CD4-positive, alpha-beta T cell treated with Interleukin-10 for 1 hour (primary cell): ENCODE measurements at places on chromosomes 1 and 21.

DNA sequence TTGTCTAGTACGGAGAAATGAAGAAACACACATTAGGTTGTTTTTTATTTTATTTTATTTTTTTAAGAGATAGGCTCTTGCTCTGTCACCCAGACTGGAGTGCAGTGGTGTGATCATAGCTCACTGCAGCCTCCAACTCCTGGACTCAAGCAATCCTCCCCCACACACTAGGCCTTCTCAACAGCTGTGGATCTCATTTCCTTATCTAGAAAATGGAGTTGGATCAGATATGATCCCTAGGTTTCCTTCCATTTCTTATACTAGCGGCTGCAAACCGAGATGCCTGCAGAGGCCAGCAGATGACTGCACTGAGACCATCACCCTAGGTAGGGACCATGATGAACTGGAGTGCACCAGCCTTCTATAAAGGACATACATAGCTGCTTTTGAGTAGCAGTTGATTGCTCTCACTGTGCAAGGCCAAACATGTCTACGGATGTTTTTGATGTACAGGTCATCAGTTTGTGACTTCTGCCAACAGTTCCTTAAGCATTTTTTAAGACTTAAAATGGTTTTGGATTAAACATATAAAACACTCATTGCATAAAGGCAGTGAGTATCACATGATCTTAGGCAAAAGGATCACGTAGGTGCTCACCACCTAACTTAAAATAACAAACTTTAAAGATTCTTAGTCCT lies 11.4 kb upstream of the KLHL12 start:
- DNase-seq = no peak

GRCh38 chr1:172531412-172532182 lies 1.4 kb upstream of the SUCO start:
- no peak for DNase-seq

DNA sequence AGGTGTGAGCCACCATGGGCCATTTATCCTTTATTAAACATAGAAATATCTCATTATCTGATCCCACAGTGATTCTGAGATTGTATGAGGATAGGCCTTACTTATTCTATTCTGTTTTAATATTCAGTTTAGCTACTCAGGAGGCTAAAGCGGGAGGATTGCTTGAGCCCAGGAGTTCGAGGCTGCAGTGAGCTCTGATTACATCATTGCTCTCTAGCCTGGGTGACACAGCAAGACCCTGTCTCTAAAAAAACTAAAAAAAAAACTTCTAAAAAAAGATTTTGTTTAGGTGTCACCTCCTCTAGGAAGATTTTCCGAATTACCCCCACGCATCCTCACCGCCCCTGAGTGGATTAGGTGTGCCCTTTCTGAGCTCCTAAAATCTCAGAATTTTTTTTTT lies 14.3 kb upstream of the HNRNPU start:
- no peak for DNase-seq

- no peak for DNase-seq
Observed at GRCh38 chr1:147579532-147579931, 38.2 kb downstream of the BCL9 start.

DNA sequence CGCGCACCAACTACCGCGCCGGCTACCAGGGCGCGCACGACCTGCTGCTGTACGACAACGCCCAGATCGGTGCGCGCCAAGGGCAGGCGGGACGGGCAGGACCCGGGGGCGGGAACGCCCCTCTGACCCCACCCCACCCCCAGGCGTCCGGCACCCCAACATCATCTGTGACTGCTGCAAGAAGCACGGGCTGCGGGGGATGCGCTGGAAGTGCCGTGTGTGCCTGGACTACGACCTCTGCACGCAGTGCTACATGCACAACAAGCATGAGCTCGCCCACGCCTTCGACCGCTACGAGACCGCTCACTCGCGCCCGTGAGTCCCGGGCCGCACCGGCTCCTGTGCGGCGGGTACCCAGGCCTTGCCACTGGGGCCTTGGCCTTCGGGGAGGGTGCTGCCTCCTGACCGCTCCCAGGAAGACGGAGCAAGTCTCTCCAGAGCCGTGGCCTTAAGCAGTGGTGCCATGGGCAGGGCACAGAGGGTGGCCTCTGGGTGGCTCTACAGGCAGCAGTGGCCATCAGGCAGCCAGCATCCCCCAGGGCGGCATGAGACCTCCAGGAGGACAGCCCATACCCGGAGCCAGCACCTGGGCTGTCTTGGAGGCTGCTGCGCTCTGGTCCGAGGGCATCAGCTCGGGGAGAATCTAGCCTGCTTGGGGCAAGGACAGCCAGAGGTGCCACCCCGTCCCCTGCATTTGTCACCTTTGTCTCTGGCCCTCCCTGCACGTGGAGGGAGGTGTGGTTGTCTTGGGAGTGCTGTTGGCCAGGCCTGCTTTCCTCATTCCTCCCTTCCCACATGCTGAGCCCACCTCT lies 8.1 kb upstream of the MMP23B start:
- no peak for DNase-seq

DNA sequence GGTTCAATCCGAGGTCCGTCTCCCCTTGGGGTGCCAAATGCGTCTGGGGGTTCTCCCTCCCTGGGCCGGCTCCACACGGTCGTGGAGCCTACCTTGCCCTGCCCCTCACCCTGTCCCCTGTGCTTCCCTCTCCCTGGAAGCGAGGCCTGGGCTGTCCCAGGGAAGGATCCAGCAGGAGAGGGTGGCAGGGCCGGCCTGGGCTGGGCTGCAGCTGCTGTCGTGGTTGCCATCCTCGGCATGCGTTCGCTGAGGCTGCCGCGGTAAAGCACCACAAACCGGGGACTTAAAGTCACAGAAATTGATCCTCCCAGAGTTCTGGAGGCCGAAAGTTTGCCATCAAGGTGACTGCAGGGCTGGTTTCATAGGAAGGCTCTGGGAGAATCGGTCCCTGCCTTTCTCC lies 123.0 kb upstream of the TMPRSS2 start:
- no peak for DNase-seq

GRCh38 chr1:240888039-240888786 lies 276.3 kb upstream of the GREM2 start:
- DNase-seq = no peak

GRCh38 chr1:226574044-226574443 lies 25.5 kb downstream of the STUM start:
- DNase-seq = no peak

GRCh38 chr1:226643611-226644540 lies 95.2 kb downstream of the ITPKB start:
- peak; percentile 45 for DNase-seq
